ENCODE measurements at places on chromosomes 12 and 14. TPM values are rescaled to one million over a fixed set of nuclear protein-coding genes. Genes with fewer than 3 reads are reported as not detected.

DCN gene
- total RNA-seq = not detected

SOX5 gene
- not detected for total RNA-seq

LIN7A gene
- total RNA-seq = not detected

RIMBP2 gene
- total RNA-seq = 0.18 TPM

ACACB gene
- total RNA-seq = 10.8 TPM

COCH gene
- 0.70 TPM for total RNA-seq

ACSM4 gene
- total RNA-seq = not detected

CFAP73 gene
- 0.94 TPM for total RNA-seq

KLRF1 gene
- total RNA-seq = 0.22 TPM

CRIP2 gene
- total RNA-seq = not detected

COX8C gene
- total RNA-seq = not detected

PTCSC3 gene
- not detected for total RNA-seq

OAS3 gene
- total RNA-seq = 50.4 TPM

Measured in activated naive CD4-positive, alpha-beta T cell treated with anti-CD3 and anti-CD28 coated beads, Interleukin-2, amount 10 ng/mL, durations not matched to agents 5 hours and 36 hours (primary cell).